Suppressor macrophage (primary cell): ENCODE measurements at places on chromosomes 7 and 10.

DNA sequence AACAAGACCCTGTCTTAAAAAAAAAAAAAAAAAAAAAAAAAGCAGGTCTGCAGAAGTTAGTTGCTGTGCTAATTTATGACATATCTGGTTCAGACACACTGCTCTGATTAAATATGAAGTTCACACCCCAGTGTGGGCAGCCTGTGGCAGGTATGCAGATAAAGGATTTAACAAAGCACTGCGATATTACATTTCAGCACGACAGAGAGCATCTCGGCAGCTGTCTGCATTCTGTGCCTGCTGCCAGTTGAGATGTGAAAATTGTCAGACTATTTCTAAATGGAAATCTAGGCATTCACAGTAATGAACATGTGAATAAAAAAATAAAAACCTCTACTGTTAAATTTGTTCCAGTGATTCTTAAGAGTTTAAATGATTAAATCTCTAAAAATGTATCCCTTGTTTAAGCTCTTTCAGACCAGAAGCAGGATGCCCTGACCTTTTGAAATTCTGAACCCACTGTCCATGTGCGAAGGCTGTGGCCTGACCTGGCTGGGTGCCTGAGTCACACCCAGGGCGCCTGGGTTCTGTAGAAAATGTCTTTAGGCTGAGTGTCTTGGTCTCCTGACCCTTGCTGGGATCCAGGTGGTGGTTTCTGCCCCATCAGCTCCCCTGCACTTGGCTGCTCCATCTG, 272.9 kb downstream of the WDR37 start:
- no peak for DNase-seq

DNA sequence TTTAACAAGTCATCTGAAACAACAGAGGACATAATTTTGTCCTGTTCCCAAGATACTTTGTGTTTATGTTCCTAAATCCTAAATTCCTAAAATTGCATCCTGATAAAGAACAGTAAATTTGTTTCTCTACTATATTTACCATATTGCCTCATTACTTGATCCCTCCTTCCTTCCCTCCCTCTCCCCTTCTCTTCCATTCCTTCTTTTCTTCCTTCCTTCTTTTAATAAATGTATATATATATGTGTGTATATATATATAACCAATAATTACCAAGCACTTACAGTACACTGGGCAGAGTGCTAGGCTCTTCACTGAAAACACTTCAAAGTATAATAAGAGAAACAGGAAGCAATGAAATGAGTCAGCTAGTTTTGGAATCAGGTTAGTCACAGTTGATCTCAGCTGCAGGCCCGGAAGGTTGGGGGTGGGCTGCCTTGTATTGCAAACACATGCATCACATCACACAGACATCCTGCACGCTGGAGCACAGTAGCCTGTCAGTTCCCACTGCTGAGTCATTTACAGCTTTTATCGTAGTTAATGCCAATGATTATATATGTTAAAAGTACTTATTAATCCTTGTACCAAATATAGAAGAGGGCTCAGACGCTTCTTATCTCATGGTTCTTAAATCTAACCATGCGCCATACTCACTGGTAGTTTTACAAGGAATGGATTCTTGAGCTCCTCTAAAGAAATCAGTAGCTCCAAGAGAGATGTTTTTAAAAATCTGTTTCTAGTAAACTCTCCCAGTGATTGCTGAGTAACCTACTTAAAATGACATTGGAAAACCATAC, 551.7 kb downstream of the GRM8 start:
- peak; percentile 93 for DNase-seq

DNA sequence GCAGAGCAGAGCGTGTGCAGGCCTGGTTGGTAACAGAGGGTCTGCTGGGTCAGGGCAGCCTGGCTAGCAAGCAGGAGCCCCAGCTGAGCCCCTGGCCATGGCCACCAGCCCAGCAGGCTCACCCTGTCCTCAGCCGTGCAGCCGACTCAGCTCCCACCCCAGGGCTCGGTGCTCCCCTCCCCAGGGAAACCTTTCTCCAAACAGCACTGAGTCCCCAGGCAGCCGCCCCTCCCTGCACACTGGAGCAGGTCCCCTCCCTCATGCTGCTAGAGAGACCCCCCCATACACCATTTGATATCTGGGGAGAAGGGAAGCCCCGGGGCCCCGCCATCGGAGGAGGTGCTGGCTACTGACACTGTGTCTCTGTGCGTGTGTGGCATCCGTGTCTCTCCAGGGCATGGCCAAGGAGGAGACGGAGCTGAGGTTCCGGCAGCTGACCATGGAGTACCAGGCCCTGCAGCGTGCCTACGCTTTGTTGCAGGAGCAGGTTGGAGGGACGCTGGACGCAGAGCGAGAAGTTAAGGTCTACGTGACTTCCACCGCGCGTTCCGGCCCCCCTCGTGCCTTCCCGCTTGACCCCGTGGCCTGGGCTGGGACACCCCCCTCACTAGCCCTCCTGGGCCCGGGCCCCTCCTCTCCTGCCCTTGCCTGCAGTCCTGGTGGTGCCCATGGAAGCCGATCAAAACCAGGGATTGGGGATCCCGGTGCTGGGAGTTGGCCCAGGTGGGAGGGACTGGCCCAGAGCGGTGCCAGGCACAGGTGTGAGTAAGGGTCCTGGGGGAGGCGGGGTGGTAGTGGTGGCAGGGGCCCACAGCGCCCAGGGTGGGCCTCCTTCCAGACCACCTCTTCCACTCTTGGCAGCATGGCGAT, 45.0 kb upstream of the DPYSL4 start:
- DNase-seq: no peak

DNA sequence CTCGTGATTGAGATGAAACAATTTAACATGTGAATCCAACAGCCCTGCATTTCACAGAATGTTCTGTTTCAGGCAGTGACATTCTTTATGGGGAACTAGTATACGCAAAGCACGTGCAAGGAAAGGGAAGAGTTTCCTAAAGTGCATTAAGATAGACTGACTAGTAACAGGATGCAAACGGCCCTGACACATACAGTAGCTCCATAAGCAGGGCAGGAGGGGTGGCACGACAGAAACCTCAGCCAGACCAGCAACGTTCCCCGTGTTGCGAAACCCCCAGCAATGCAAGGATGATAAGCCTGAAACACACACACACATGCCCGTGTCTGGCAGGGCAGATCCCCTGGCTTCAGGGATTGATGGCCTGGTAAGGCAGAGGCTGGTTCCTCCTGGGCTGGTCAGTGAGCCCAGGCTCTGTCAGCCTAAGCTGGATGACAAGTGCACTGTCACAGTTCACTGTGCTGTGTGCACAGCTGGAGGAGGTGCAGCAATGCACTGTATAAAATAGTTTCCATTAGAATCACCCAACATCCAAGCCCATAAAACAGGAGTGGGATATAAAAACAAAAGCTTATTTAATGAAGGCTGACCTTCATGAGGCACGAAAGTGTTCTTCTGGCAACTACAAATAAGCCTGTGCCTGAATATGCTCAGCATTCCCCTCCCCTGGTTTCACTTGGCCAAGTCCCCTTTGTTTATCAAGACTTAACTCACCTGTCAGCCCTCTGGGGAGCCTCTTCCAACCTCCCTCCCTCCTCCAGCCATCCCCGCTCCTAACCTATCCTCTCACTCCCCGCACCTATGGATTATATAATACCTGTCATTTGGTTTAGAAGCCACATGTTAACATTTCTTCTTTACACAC, 88.8 kb downstream of the GSAP start:
- peak; percentile 84 for DNase-seq

GRCh38 chr10:10687751-10688150, 329.9 kb upstream of the CELF2 start:
- no peak for DNase-seq

GRCh38 chr7:2276107-2276506, 34.1 kb downstream of the NUDT1 start:
- no peak for DNase-seq

GRCh38 chr7:147774461-147774860, 816.1 kb upstream of the C7orf33 start:
- no peak for DNase-seq

- no peak for DNase-seq
Measured at GRCh38 chr7:116518961-116519360, 5.9 kb upstream of the CAV1 start.

GRCh38 chr10:48640326-48640725, 35.5 kb upstream of the ARHGAP22 start:
- peak; percentile 43 for DNase-seq

DNA sequence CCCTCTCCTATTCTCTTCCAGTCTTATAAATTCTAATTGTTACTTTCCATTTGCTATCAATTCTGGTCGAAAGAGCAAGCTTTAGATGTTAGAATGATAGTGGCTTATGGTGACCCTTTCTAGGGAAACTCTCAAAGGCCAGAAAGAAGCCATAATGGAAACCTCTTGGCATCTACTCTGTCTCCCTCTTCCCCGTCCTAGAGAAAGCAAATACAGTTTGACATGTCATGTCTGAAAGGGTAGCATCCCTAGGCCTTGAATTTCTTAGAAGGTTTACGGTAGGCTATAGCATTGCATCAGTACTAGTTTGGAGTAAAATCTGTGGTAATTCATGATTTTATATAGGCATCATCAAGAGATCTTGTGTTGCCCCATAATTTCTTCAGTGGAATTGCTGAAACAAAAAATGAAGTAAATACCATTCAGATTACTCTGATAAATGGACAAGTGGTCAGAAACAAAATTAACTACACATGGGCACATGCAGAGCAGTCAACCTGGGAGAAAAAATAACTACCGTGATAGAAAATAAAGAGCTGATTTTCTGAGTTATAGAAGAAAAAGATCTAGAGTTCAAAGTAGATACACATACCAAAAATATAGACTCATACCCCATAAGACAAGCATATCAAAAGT, 4.4 kb downstream of the PRKAR2B start:
- no peak for DNase-seq

- no peak for DNase-seq
Measured at GRCh38 chr10:98256692-98257091, 11.3 kb downstream of the LOXL4 start.

GRCh38 chr10:43945908-43946307, 297.2 kb upstream of the ZNF32 start:
- DNase-seq: no peak

DNA sequence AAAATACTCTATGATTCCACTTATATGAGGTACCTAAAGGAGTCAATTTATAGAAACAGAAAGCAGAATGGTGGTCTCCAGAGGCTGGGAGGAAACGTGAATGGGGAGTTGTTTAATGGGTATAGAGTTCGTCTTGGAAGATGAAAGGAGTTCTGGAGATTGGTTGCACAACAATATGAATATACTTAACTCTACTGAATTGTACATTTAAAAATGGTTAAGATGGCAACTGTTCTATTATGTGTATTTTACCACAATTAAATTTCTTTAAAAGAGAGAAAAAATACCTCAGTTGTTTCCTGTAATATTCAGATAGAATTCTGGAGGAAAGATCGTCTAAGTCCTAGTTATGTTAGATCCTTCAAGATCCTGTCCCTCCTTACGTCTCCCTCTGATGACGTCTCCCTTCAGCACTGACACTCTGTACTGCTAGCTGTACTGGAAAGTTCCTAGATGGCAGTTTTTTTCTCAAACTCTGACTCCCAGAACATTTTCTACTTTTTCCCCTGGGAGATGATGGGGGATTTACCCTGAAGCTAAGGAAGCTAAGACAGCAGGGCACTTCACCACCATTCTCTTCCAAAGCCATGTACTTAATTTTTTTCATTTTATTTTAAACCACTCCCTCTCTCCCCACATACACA, 53.2 kb upstream of the CAV2 start:
- DNase-seq: no peak

- DNase-seq: no peak
Measured at GRCh38 chr7:50908628-50909290, 126.1 kb upstream of the GRB10 start.

GRCh38 chr7:70298780-70299471, 700.7 kb downstream of the AUTS2 start:
- no peak for DNase-seq

GRCh38 chr10:73359492-73359891, 828 bp upstream of the CFAP70 start:
- no peak for DNase-seq
